ENCODE measurements at places on chromosomes 3 and 15.

GRCh38 chr3:37149257-37149656 is 25.1 kb downstream of the LRRFIP2 start:
- no peak for DNase-seq

- DNase-seq: peak; percentile 38
Observed at GRCh38 chr3:138118612-138119422, 3.4 kb upstream of the DZIP1L start.

- DNase-seq: no peak
Observed at GRCh38 chr3:123766193-123767008, 117.7 kb downstream of the MYLK start.

DNA sequence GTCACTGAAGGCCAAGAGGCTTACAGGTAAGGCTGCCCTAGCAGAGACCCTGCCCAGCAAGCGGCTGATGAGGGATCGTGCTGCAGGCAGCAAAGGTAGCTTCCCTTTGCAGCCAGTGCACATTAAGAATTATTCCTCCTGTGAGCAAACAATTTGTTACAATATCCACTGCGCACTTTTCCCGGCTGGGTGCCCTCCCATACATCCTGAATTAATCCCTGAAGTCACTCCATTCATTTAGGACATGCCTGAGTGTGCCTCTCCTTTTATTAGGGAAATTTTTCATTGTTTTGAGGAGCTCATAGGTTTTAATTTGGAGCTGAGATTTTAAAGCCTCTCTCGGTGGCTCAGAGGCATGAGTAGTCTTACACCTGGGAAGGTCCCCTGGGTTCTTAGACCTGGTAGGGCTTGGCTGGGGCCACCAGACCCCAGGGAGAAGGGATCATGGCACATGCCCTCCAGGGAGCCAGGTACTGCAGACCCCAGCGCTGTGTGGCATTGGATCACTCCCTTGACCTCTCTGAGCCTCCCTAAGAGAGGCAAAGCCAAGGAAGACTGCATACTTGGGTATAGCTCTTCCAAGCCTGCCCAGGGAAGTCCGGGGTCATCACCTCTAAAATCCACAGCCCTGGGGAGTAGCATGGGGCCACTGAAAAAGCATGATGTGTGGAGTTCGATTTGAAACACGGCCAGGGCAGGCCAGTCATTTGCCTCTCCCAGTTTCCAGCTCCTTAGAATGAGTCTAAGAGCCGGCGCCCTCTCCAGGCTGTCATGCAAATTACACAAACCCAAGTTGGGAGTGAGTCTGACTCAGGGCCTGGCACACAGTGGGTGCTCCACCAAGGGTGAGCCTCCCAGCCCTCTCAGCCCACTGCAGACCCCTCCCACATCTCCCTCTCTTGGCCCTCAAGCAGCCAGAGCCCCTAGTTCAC is 151.9 kb upstream of the LINGO1 start:
- no peak for DNase-seq

DNA sequence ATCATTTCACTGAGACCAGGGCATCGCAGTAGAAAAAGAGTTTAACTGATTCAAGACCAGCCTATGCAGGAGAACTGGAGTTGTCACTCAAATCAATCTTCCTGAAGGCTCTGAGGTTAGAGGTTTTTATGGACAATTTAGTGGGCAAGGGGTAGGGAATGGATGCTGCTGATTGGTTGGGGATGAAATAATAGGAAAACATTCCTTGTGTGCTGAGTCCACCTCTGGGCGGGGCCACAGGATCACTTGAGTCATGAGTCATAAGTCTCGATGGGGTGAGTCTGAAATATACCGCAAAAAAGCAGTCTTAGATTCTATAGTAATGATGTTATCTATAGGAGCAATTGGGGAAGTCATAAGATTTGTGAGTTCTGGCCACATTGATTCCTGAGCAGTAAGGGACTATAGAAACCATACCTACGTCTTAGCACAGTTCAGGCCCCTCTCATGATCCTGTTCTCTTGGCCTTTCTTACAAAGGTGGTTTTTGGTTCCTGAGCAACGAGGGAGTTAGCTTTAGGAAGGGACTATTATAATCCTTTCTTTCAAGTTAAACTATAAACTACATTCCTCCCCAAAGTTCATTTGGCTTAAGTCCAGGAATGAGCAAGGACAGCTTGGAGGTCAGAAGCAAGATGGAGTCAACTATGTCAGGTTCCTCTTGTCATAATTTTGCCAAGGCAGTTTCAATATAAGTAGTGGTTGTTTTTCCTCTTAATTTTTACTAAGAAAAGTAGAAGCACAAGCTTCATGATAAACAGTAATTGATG is 2.7 kb upstream of the OPA1 start:
- no peak for DNase-seq

GRCh38 chr15:45363334-45363733 is 15.0 kb downstream of the GATM start:
- DNase-seq: no peak

DNA sequence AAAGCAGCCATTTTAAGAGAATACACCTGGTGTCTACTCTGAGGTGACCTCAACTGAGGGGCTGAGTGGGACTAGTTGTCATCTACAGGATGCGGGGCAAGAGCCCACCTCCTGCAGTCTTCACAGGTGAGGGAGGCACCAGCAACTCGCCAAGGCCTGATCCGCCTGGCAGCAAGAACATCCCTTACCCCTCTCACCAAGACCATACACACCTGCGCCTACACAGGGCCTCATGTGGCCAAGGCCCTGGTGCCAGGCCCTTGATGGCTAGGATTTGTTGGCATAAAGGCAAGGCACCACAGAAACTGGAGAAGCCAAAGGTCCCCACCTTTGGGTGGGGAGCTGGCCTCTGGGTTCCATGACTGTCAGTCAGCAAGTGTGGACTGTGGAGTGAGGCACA is 18.4 kb downstream of the ELP6 start:
- no peak for DNase-seq

GRCh38 chr15:41879321-41879845 is 14.5 kb downstream of the SPTBN5 start:
- no peak for DNase-seq

GRCh38 chr3:188712248-188712924 is 459.4 kb upstream of the TPRG1 start:
- no peak for DNase-seq

- no peak for DNase-seq
Observed at GRCh38 chr3:189512039-189512438, 119.2 kb upstream of the TP63 start.

- DNase-seq: no peak
Observed at GRCh38 chr3:167750272-167750971, 14.9 kb downstream of the SERPINI1 start.

DNA sequence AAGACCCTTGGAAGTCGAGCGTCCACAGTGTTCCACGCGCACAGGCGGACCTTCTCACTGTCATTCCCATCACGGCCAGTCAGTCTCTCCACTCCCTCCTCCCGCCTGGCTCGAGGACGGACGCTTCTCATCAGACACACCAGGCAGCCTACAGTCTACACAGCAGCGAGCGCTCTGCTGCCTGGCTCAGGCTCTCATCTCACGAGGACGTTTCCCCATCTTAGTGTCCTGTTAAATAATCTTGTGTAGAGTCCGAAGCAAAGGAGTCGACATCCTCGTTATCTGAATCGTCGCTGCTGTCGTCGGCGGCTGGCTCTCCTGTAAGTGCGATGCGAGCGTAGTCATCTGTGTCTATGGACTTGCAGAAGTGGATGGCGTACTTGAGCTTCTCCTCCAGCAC is 12.4 kb upstream of the OCA2 start:
- DNase-seq: no peak

DNA sequence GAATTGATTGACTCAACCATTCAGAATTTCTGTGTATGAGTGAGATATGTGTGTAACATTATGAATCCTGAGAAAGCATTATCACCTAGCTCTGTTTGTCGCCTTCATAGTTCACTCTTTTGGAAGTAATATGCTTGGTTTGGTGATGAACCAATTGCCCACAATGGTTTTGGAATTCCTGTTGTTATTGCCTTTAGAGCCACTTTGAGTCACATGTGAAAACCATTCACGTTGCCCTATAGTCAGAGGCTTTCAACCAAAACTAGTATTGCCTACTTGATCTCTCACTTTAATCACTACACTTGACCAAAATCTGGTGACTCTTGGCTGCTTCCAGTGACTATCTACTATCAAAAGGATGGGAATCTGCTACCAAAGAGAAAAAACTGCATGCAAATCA is 78.2 kb upstream of the FLNB start:
- DNase-seq: no peak

DNA sequence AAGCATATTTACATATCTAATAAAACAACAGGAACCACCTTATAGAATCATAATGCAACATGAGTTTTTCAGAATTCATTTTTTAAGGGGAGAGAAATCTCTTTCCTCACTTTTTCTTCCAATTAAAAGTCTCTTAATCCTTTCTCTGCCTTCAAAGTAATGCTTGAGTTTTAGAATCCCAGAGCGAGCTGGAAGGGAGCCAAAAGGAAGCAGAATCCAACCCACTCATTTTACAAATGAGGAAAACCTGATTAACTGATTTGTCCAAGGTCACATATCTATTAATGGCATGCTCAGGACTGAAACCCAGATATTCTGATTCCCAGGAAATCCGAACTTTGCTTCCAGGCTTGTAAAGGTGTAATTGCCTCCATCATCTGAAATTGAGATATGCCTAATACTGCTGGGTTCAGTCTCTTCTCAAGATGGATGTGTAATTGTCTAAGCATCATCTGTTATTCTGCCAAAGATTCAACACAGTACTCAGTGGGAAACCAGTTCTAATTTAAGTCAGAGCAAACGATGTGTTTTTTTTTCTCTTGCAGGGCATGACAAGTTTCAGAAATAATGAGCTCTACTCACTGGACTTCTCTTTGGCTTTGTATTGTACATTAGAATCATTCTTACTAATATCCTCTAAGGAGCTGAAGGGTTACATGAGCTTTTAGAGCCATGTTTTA is 481.4 kb upstream of the CFAP20DC start:
- no peak for DNase-seq

DNA sequence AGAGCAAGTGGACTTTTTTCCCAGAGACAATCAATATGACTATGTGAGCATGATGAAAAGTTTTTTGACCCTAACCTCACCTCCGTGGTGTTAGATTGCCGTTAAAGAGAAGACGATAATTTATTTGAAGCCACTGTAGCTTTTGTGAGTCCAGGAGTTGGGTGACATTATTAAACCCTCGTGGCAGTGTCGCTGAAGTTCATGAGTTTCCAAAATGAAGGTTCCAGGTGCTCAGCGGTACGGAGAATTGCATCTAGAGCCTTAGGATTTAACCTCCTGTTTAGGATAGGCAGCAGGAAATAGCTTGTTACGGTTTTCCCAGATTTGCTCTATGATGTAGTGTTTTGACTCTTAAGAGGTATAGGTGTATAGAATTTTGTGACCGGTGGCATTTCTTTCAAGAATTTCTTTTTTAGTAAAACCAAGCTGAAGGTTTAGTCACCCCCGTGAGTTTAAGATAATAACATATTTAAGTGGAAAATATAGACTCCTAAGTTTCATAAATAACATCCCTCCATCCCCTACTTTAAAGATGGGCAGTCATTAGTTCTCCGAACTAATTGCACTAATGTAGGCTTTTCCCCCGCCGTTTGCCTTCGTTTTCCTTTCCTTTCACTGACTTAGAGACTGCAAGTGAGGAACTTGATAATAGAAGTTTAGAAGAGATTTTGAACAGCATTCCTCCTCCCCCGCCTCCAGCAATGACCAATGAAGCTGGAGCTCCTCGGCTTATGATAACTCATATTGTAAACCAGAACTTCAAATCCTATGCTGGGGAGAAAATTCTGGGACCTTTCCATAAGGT is 2.0 kb downstream of the SMC4 start:
- no peak for DNase-seq

DNA sequence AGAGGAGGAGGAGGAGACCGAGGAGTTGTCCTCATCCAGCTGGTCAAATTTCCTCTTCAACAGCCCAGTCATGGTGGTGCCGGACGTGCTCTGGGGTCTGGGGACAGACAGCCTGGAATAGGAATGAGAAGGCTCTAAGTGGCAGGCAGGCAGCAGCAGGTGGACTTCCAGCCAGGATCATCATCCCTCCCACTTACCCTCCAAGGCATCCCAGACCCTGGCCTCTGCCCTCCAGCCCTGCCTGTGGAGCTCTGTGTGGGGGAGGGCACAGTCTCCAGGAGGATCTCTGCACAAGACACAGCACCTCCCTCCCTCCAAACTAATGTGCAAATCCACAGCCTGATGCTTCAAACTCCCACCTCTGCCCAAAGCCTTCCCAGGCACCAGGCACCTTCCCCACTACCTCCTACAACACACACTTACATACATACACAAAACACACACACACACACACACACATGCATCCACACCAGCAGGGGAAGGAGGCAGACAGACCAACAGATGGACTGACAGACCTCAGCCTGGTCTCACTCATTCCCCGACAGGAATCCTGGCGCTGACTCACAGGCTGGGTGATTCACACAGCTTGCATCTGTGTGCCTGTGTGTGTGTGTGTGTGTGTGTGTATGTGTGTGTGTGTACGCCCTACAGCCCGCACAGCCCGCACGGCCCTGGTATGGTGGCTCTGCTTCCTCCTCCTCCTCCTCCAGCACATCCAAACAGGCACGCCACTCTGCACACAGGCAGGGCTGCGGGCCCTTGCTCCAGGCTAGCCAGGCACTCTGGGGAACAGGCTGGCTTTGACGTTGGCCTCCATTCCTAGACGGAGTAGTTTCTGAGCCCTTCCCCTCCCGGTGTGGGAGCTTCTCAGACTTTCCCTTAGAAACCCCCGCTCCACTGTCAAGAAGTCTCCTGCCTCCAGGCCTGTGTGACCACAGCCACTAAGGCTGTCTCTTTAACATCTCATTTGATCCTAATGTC is 6.5 kb downstream of the CSRNP1 start:
- DNase-seq: peak; percentile 56

DNA sequence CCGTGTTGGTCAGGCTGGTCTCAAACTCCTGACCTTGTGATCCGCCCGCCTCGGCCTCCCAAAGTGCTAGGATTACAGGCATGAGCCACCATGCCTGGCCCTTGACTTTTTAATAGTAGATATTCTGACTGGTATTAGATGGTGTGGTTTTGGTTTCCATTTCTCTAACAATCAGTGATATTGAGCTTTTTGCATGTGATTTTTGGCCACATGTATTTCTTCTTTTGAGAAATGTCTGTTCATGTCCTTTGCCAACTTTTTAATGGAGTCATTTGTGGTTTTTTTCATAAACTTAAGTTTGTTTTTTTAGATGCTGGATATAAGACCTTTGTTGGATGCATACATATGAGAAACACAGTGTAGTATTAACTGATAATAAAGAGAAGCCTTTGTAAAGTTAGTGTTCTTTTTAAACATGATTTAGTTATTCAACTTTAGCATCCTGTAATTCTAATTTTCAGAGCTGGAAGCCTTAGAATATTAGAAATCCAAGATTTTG is 280.8 kb downstream of the RBMS3 start:
- no peak for DNase-seq

DNA sequence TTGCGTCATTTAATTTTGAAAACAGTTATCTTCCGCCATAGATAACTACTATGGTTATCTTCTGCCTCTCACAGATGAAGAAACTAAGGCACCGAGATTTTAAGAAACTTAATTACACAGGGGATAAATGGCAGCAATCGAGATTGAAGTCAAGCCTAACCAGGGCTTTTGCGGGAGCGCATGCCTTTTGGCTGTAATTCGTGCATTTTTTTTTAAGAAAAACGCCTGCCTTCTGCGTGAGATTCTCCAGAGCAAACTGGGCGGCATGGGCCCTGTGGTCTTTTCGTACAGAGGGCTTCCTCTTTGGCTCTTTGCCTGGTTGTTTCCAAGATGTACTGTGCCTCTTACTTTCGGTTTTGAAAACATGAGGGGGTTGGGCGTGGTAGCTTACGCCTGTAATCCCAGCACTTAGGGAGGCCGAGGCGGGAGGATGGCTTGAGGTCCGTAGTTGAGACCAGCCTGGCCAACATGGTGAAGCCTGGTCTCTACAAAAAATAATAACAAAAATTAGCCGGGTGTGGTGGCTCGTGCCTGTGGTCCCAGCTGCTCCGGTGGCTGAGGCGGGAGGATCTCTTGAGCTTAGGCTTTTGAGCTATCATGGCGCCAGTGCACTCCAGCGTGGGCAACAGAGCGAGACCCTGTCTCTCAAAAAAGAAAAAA is 1.2 kb downstream of the B2M start:
- DNase-seq: peak; percentile 33
